Pancreas (tissue), 10 donors: ENCODE measurements at places on chromosomes 1 and 21. TPM values are rescaled to one million over a fixed set of nuclear protein-coding genes. Genes with fewer than 3 reads are reported as not detected.

TTC24 gene
- not detected for total RNA-seq

CD160 gene
- 0.15 TPM for total RNA-seq

SAMSN1 gene
- 0.56 TPM for total RNA-seq

ACOT11 gene
- total RNA-seq = 2.9 TPM

TRIM46 gene
- 0.24 TPM for total RNA-seq

MYBPH gene
- total RNA-seq = not detected

HCN3 gene
- 0.87 TPM for total RNA-seq

DNA sequence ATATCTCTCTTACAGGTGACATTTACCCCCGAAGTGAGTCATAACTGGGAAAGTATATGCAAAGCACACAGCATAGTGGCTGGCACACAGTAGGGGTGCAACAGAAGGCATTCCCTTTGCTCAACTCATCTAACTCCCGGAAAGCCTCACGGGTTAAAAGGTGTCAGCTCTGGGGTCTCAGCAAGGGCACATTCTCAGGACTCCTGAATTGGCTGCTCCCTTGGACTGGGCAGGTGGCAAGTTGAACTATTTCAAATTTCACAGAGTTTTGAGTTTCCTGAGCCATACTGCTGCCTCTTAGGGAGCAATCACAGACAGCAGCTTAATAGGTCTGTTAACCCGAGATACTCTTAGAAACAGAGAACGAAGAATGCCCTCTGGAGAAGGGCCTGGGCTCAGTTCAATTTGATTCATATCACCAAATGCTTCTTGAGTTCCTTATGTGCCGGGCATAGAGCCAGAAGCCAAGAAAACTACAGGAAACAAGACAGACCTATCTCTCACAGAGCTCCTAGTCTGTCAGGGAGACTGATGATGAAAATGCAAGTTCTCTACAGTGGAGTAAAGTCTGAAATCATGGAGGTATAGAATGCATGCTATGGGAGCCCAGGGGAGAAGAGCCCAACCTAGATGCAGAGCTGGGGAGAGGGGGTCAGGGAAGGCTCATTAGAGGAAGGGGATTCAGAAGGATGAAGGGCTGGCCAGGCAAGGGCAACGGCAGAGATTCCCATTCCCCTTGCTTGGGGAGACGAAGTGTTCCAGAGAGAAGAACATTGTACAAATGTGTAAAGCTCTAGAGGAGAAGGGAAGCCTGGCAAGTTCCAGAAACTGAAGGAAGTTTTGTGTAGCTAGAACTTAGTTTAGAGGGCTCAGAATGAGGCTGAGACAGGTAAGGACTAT is 143.9 kb upstream of the HMGB4 start:
- no peak for DNase-seq

GRCh38 chr1:229323201-229323600 is 19.6 kb downstream of the CCSAP start:
- no peak for DNase-seq

DNA sequence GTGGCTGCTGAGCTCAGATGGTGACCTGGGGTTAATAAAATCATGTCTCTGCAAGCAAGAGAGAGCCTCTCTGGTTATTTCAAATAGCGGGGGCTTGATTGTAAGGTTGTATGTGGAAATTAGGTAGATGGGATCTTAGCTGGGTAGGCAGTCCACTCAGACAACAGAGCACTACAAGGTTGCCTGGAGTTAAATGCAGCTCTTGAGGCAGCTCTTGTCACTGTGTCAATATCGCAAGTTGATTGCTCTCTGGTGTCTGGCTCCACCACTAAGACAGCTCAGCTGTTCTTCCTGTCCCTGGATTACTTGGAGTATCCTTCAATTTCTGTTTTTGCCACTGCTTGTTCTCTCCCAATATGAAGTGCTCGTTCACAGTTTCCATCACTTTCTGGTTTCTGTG is 93.8 kb downstream of the C21orf91 start:
- DNase-seq = no peak

DNA sequence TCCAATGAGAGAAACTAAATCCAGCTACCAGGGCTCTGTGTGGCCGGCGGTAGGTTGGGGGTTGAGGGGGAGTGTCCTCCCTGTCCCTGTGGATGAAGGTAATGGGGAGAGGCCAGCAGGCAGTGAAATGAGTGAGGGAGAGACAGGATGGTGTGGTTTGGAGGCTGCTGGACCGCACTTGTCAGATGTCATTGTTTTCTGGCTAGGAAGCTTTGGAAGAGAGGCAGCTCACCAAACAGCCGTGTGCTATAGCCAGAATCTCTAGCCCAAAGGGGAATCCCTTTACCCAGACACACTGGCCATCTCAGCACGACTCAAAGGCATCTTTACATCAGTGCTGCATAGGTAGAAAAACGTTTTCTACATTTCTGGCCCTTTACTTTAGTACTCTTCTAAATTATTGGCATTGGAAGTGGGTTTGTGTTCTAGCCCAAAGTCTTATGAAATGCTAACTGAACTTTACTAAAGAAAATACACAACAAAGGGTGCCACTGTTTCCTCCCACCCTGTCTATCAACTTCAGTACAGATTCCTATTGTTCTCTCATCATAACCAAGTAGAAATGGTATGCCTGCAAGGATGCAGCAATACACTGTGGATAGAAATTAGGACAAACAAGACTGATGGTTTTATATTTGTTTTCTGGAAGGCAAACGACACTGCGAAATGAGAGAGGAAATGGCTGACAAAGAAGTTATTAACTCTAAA is 95.9 kb upstream of the COA6 start:
- no peak for DNase-seq

DNA sequence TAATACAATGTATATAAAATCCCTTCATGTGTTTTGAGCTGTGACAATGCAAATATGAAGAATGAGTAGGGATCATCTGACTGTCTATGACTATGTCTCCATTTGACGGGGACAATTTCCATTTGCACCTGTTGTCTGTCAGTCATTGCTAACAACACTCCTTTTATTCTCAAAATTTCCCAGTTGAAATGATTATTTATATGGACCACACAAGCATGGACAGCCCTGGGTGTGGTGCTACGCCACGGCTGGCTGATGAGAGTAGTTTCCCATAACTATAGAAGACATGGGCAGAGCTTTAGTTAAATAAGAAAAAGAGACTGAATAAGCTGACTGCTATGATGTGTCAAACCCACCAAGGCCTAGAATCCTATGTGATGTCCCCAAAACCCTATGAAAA is 135.8 kb downstream of the MAP3K21 start:
- no peak for DNase-seq

- DNase-seq = no peak
Observed at GRCh38 chr1:86858524-86859261, 55.2 kb downstream of the SELENOF start.

- no peak for DNase-seq
Observed at GRCh38 chr1:222620566-222620965, 2.7 kb downstream of the MIA3 start.

- no peak for DNase-seq
Observed at GRCh38 chr1:210262167-210262896, 29.7 kb downstream of the SERTAD4 start.

- DNase-seq = no peak
Observed at GRCh38 chr1:197224160-197224559, 43.9 kb upstream of the CRB1 start.

DNA sequence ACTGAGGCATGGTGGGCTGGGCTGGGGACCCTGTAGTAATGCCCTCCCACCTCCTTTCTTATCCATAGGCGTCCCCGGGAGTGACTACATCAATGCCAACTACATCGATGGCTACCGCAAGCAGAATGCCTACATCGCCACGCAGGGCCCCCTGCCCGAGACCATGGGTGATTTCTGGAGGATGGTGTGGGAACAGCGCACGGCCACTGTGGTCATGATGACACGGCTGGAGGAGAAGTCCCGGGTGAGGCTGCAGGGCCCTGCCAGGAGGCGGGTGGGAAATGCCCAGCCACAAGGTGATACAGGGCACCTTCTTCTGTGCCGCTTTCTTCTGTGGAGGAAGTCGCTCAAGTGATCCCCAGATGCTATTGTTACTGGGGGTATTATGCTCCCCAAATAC is 32.3 kb upstream of the KDM4A start:
- DNase-seq = no peak

DNA sequence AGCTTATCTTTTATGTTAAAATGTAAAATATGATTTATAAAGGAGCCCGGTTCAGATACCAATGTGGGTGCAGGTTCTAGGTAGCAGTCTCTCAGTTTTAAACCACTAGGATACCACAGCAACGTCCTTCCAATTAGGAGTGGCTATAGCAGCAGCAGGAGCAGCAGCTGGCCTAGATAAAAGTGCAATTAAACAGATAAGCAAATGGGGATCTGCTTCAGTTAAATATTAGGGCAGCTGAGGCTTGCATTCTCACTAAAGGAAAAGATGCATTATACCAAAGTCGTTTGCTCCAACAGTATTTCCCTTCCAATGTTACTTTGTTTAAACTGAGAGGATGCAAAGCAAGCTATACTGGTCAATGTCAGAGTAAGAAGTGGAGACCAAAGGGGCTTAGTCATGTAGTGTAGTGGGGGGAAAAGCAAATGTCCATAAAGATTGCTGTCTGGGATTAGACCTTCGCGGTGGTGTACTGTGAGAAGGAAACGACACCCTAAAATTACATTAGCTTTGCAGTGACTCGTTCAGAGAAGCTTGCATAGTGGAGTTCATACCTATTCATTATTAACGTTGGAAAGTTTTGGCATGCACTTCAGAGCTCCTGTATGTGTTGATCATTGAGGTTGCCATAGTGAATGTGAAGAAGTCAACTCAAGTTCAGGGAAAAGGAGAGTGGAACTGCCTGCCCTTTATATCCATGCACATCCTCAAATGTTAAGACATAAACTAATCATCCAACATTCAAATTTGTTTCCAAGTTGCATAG is 272.2 kb downstream of the VAV3 start:
- DNase-seq = no peak

- no peak for DNase-seq
Observed at GRCh38 chr1:172149346-172149745, 271.1 kb upstream of the C1orf105 start.
